ENCODE measurements at places on chromosomes 12 and 14.

DNA sequence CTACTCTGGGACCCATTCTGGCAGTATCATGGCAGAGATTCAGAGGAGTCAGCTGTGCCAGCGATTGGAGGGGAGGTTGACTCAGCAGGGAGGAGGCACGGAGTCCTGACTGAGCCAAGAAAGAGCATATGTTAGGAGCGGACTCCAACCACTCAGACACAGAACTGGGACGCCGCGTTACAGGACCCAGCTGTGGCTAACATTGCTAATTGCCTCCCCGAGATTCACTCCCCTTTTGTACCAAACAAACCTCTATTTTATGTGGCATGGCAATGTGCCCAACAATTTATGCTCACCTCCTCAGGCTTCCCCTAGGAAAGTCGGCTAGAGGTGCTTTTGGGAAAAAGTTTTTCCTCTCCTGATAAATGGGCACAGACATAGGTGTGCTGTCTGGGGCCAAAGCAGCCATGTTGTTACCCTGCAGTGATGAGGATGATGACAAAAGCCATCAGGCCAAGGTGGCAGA is 15.2 kb upstream of the CLIP1 start:
- DNase-seq = no peak

DNA sequence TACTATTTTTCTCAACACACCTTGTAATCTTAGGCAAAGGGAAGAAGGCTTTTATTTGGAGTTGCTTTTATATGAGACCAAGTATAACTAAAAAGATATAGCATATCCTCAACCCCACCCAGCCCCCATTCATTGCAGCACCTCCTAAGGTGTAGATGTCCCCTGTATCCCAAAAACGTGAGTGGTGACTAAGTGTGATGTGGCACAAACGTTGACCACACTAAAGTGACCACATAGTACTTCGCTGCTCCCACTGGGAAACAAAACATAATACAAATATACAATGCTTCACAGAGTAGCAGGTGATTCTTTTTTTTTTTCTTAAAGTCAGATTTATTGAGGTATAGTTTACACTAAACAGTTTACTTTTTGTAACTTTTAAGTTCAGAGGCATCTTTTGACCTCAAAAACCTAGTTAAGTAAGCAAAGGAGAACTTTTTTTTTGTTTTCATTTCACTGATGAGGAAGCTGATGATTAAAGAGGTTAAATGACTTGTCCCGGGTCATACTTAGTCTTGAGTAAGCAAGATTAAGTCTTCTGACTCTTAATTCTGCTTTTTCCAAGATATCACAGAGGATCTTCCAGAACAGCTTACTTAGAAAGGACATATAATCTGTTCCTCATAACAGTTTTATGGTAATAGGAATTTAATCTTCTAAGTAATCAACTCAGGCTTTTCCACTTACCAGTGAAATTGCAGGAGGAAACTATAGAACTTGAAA is 245.2 kb upstream of the PLEKHG7 start:
- DNase-seq = no peak

GRCh38 chr14:81565441-81566290 is 32.0 kb upstream of the SEL1L start:
- DNase-seq = peak; percentile 22

DNA sequence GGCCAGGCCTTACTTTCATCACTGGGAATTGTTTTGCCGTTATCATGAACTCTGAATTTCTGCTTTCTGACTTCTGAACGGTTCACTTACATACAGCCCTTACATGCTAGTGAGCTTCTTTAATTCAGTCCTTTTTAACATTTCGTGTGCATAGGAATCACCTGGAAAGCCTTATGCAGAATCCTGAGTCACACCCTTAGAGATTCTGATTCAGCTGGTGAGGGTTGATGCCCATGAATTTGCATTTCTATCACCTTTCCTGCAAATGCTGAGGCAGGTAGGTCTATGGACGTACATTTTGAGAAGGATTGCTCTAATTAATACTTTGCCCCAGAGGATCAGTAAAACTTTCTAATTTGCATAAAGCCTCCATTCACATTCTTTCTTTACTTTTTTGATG is 44.0 kb downstream of the PPHLN1 start:
- DNase-seq = no peak

- no peak for DNase-seq
Measured at GRCh38 chr12:54004063-54004840, 4.3 kb downstream of the HOXC9 start.

DNA sequence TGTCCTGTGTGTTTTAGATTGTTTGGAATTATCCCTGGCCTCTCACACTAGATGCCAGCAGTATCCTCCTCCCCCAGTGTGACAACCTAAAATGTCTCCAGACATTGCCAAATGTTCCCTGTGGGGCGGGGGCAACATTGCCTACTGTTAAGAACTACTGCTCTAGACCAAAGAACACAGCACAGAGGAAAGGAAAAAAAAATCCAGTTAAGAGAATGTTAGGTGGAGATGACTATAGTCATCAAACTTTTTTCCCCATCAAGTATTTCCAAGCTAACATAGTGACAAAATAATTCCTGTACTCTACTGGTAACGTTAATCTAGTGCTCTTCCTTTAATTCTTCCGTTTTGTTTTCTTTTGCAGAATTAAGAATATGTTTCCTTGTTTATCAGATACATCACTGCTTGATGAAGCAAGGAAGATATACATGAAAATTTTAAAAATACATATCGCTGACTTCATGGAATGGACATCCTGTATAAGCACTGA is 3.5 kb downstream of the CDKN1B start:
- no peak for DNase-seq

GRCh38 chr12:96061864-96062453 is 26.6 kb upstream of the LTA4H start:
- DNase-seq = peak; percentile 83

DNA sequence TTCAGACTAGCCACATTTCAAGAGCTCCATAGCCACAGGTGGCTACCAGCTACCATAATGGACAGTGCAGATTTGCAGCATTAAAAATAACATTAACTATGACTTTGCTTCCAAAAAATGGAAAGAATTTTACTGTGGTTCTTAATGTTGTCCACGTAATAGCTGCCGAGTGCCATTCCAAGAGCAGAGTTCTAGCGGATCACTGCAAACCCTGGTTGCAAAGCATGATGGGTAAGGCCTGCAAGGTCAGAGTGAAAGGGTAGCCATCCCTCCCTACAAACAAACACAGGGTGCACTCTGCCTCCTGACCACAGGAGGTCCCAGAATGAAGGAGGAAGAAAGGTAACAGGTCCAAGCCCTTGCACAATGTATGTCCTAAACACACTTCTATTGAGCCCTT is 157.6 kb downstream of the DPF3 start:
- no peak for DNase-seq

DNA sequence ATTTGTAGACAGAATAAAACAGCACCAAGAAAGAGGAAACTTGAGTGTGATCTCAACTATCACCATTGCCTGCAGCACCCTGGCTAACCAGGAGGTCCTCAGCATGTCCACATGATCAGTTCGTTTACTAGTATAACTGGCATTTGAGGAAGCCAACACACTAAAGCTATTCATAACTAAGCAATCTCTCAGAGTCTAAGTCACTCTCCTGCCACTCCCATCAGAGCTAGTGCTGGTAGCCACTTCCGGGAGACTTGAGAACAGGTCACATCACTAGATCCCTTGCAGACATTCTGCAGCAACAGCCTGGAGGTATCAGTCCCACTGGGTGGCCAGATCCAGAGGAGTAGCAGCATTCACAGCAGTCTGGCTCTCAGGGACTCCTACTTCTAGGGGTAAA is 352.9 kb upstream of the OR4E1 start:
- no peak for DNase-seq

DNA sequence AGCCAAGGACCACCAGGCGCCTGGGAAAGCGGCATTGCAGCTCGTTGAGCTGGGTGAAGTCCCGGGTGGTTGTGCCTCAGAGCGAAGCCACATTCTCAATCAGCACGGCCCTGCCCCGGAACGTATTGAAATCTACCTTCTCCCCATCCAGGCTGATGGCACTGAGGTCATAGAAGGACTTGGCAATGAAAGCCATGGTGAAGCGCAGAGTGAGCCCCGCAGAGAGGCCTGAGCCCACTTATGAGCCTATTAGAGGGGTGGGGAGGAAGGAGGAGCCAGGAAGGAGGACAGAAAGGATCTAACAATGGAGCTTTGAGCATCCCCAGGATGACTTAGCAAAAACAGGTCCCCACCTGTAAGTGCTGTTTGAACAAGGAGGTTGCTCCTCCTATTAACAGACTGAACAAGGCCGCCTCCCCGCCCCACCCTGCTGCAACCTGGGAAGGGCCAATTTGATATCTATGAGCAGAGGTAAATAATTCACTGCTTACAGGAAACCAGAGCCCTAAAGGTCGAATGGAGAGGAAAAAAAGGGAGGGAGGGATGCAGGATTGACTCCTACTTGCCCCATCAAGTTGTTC is at the start of gene GPX2:
Gene GPX2 (minus strand): TSS at position 215 of the 581 bp plus-strand sequence. CDS start 19 bp downstream, at position 196.
- no peak for DNase-seq

GRCh38 chr14:40248671-40249070 is 816.4 kb upstream of the FBXO33 start:
- no peak for DNase-seq

GRCh38 chr12:464484-465267 is 4.9 kb downstream of the B4GALNT3 start:
- no peak for DNase-seq

GRCh38 chr12:26319511-26319910 is 124.1 kb downstream of the SSPN start:
- DNase-seq = no peak

DNA sequence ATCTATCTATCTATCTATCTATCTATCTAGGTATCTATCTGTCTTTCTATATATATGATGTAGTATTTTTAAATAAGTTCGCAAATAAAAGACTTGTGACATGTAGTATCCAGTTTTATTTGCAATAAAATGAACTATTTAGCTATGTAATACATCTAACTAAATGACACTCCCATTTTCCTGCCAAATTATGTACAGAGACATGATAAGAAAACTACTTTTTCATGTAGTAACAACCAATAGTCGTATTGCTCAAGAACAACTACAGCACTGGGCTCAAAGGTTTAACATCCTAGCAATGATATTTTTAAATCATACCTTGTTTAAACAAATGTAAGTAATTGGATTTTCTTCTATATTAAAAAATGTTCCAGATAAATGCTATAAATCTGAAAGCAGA is 55.5 kb upstream of the FLRT2 start:
- DNase-seq = no peak

GRCh38 chr12:52082988-52083637 is 3.6 kb downstream of the SMIM41 start:
- peak; percentile 76 for DNase-seq

- DNase-seq = no peak
Measured at GRCh38 chr14:64292197-64292596, 2.0 kb downstream of the ESR2 start.

GRCh38 chr14:59849411-59850130 is 21.0 kb downstream of the RTN1 start:
- no peak for DNase-seq

- DNase-seq = no peak
Measured at GRCh38 chr12:1496162-1496900, 98.0 kb downstream of the FBXL14 start.

GRCh38 chr14:21229821-21230220 is 39.4 kb downstream of the HNRNPC start:
- DNase-seq = no peak

- DNase-seq = no peak
Measured at GRCh38 chr12:20751046-20751445, 55.9 kb downstream of the SLCO1C1 start.

- DNase-seq = no peak
Measured at GRCh38 chr14:55673048-55673447, 93.0 kb downstream of the KTN1 start.

GRCh38 chr12:67483871-67484554 is 164.5 kb upstream of the DYRK2 start:
- DNase-seq = peak; percentile 5

DNA sequence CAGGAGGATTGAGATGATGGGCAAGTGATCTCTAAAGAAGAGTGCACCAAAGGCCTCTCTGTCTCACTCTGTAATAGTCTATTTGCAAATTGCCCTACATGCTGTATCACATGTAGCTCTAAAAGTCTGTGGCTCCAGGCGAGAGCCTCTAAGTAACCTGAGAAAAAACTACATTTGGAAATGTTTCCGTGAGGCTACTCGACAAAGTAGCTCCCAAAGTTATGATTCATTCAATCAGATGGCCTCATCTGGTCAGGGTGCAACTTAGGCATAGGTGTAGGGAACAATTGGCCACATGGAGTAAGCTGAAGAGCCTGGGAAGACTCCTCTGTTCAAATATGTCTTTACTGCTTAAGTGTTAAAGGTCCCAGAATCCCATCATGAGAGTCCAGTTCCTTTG is 155.4 kb upstream of the PLEKHG7 start:
- no peak for DNase-seq

GRCh38 chr12:15443611-15444010 is 121.3 kb downstream of the PTPRO start:
- no peak for DNase-seq

DNA sequence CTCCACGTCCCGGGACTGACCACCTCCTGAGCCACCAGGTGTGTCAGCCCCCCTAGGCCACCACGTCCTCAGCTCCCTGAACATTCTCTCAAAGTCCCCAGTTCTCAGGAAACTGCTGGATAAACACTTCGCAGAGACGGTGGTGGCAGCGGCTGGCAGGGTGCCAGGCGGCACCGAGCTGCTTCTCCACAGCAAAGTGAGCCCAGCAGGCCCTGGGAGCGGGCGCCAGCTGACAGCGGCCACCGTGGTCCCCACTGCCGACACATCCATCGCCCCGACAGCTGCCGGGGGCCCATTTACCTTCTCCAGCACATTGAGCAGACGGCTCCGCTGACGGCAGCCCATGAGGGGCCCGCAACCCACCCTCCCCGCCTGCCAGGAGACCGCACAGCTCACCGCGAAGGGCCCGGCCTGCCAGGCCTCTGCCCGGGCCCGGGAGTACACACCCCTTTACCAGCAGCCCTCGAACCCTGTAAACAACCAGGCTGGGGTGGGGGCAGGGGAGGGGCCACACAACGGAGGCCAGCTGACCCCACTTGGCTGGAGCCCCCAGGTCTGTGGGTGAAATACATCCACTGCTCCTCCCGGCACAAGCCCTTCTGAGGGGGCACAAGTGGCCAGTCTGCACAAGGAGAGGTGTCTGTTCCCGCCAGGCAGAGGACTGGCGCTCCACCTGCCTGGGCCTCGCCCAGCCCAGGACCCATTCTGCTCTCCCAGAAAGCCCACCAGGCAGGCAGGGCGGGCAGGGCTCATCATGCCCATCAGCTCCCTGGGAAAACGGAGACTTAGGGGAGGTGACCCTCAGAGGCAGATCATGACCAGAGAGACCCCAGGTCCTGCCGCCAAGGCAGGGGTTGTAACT is 10.5 kb downstream of the AKT1 start:
- no peak for DNase-seq

DNA sequence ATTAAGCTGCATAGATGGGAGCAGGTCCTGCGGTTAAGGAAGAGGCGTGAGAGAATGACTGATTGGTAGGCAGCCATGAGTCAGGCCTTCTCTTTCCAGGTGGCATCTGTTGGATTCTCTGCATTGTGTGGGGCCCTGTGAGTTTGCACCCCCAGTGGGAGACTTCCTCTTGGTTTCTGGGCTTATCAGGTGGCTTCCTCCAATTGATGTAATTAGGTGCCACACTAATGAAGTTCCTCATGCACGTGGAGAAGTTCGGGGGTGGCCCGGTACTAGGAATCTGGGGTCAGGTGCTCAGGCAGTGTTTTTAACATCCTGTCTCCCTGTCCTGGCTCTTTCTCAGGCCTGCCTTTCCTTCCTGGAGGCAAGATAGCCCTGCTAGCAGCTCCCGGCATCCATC is 765.1 kb upstream of the TMEM132C start:
- no peak for DNase-seq

GRCh38 chr12:4589941-4590340 is 27.9 kb downstream of the DYRK4 start:
- no peak for DNase-seq

Measured in activated CD4-positive, alpha-beta T cell treated with anti-CD3 and anti-CD28 coated beads, Interleukin-2, amount 50 U/mL, for 48 hours (primary cell).